ENCODE measurements at places on chromosomes 12 and 14. TPM values are rescaled to one million over a fixed set of nuclear protein-coding genes. Genes with fewer than 3 reads are reported as not detected.

GRCh38 chr14:68041876-68042354, 222.3 kb downstream of the RAD51B start:
- no peak for DNase-seq

PPP4R4 gene
- not detected for total RNA-seq

- DNase-seq, result no peak
Measured at GRCh38 chr12:7994731-7995205, 37.7 kb upstream of the FOXJ2 start.

DNA sequence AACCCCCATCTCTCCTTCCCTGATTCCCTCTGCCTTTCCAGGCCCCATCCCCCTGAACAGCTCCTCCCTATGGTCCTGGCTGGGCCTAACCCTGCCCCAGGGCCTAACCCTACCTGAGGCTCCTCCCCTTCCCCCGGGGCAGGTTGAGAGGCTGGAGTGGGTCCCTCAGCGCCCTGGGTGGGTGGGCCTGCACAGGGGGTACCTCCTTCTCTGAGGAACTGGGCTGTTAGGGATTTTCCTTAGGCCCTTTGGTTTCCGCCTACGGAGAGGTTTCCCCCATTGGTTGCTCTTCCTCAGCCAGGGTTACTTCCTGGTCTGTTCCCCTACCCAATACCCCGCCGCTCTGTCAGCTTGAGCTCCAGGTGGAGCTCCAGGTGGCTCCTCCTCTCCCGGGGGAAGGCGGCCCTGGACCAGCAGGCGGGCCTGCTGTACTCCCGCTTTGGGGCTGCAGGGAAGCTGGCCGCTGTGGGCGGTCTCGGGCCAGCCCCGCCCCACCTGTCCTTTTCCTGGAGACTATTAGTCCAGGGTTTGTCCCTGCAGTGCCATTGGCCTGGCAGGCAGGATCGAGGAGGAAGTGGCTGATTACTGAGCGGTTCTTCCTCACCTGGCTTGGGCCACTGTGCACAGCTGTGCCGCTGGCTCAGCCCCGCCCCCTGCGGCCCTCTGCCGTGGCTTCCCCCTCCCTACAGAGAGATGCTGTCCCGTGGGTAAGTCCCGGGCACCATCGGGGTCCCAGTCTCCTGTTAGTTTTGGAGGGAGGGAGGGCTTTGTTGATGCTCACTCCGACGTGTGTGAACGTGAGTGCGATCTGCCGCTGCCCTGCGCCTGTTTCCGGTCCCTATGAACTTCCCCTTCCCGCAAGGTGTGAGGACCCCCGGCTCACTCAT, 2.5 kb downstream of the C12orf57 start:
- no peak for DNase-seq

TUBA1C gene
- 72.6 TPM for total RNA-seq

DNA sequence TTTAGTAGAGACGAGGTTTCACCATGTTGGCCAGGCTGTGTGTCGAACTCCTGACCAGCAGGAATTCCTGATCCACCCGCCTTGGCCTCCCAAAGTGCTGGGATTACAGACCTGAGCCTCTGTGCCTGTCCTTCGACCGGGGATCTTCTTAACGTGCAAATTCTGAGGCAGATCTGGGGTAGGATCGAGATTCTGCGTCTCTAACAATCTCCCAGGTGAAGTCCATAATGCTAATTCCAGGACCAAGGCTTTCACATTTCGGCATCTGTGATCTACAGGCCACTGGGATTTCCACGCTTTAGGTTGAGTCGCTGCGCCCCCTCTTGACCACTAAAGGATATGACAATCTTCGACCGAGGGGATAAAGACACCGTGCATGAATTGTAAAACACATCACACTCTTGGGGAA, 24.8 kb downstream of the FOS start:
- no peak for DNase-seq

- DNase-seq, result no peak
Measured at GRCh38 chr14:69574263-69574953, at the start of gene CCDC177. TSS of gene CCDC177 (minus strand) at chr14:69574871. CDS start at chr14:69573622, 1,249 bp downstream.

- DNase-seq, result no peak
Measured at GRCh38 chr12:75212072-75212471, 2.4 kb upstream of the KCNC2 start.

GRCh38 chr14:101370593-101371569, 190.4 kb upstream of the DIO3 start:
- no peak for DNase-seq

GRCh38 chr12:51910691-51911090, 3.4 kb downstream of the ACVRL1 start:
- DNase-seq, result no peak

DNA sequence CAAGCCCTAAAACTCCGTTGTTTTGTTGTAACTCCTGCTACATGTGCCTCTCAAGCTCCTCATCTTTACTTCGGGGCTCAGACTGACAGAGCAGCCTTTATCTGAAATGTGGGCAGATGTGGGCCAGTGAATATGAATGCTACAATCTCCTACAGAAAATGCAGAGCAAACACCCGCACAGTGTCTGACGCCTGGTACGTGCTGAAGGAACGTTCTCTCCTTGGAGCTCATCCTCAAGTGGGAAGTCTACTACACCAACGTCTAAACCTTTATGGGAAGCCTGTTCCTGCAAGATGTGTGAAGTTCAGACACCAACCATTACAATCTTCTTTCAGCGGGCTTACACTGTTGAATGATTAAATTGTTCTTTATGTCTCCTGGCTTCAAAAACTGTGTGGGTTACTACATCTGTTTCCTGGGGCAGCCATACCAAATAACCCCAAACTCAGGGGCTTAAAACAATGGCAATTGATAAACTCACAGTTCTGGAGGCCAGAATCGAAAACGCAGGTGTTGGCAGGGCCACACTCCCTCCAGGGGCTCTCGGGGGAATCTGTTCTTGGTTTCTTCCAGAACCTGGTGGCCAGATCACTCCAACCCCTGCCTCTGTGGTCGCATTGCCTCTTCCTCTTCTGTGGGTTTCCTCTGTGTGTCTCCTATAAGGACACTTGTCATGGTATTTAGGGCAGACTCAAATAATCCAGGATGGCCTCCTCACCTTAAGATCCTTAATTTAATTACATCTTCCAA, 179.7 kb upstream of the PLXNC1 start:
- no peak for DNase-seq

GRCh38 chr12:84455598-84455997, 457.0 kb downstream of the SLC6A15 start:
- DNase-seq, result no peak

DNA sequence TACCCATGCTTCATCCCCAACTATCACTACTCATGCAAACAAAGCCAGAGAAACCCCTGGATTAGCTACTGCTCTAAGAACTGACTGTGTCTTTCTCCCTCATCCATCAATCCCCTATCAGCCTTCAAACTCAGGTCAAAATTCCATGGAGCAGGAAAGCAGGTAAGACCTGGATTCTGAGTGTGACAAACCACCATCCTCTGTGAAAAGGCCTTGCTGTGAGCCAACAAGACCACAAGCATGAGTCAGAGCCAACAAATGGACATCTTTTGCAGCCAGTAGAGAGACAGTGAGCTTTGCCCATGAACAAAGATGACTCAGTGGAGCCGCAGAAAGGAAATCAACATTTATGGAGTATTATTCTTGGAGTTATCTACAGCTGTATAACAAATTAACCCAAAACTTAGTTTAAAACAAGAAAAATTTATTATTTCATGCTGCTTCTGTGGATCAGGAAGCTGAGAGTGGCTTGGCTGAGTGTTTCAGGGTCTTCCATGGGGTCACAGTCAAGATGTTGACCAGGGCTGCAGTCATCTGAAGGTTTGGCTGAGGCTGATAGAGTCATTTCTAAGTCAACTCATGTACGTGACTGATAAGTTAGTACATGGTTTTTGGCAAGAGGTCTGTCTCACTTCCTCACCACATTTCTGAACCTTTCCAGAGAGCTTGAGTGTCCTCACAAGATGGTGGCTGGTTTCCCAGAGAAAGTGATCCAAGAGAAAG, 61.1 kb downstream of the PITPNM2 start:
- no peak for DNase-seq

DNA sequence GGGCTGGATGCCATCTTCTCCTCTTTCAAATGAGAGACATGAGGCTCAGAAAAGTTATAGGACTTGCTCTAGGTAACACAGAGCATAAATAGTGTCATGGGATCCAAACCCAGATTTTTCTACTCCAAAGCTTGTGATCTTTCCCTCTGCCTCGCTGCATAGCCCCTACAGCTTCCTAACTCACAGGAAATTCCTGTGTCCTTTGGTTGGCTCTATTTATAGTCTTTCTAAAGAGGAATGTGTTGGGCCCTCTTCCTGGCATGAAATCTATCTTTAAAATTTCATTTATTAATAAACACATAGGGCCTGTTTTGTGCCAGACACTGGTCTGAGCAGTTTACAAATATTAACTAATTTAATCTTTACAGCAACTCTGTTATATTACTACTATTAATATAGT, 9.8 kb upstream of the KCNA5 start:
- DNase-seq, result no peak

TAS2R20 gene
- 0.45 TPM for total RNA-seq

A2ML1 gene
- not detected for total RNA-seq

GRCh38 chr12:113684053-113684907, 212.6 kb upstream of the LHX5 start:
- DNase-seq, result no peak

ACADS gene
- total RNA-seq, result 76.8 TPM

GRCh38 chr12:49066120-49066519, 3.7 kb downstream of the RHEBL1 start:
- DNase-seq, result no peak

DLK1 gene
- total RNA-seq, result 7.9 TPM

- DNase-seq, result no peak
Measured at GRCh38 chr12:119989361-119989730, 310 bp downstream of the BICDL1 start.

GRCh38 chr12:89087149-89087825, 265.0 kb downstream of the DUSP6 start:
- DNase-seq, result no peak

DNA sequence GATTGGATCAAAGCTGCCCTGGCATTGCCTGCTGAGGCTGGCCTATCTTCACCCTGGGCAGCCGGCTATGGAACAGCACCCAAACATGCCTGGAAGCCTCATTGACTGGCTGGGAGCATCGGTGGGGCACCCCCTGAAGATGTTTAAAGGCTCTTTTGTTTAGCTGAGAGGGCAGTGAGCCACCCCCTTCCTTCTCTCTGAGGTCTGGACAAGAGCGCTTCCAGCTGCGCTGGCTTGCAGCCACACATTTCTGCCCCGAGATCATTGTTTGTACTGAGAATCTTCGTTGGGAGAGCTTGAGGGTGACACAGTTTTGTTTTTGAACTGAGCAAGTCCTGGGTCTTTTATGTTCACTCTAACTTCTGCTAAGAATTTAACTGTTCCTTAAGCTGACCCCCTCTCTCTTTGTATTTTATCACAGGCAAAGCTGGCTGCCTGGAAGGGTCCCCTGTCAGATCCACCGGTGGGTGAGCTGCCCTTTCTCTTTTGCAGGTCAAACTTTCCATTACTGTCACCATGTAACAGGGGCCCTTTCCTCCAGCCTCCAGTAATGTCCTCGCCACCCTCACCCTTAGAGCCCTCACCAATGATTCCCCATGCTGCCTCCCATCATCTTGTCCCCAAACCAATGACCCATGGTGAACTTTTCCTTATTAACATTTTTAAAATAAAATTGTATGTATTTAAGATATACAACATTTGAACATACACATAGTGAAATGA, 212.2 kb downstream of the KIF26A start:
- DNase-seq, result no peak

MGP gene
- 324 TPM for total RNA-seq

RAD9B gene
- total RNA-seq, result 0.64 TPM

DNA sequence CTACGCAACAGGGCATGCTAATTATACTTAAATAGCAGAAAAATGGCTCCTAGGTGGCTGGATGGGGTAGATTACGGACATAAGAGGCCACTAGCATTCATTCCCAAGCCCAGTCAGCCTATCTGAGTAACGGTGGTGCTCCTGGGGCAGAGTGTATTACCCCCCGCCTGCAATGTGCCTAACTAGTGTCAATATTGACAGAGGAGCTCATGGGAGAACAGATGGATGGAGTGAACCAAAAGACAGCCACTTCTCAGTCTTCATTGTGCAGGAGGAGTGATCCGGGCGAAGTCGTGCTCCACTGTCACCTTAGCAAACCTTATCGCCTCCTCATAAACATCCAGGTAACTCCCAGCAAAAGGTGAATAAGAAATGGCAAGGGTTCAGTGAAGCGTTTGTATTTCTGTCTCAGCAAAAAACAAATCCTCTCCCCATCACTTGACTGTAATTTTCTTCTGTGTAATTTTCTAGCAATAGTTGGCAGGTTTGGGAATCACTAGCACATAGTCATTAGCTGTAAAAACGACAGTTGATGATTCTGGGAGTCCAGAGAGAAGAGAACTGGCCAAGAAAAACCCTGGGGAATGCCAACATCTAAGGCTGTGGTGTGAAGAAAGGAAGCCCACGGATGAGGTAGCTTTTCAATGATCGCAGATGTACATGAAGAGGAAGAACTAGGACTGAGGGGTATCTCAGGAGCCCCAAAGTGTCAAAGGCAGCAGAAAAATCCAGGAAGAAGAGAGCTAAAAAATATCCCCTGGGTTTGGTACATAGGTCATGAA, 126.6 kb upstream of the BCL2L14 start:
- DNase-seq, result no peak

DNA sequence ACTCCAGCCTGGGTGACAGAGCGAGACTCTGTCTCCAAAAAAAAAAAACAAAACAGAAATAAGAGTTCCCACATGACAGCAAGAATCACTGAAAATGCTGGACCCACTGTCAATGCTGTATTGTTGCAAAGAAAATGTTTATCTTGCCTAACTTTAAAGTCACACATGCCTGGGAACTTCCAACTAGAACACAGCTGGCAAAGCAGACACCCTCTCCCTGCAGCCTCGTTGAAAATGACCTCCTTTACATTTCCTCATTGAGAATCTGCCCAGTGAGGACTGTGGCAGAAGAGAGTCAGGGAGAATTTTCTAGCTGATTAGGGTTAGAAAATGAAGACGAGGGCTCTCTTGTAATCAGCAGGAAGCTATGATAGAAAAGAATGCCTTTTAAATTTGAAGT, 42.8 kb upstream of the TCL1A start:
- DNase-seq, result no peak
